ENCODE measurements at places on chromosomes 5 and 9.

GRCh38 chr5:142492781-142493281 lies 168.0 kb upstream of the SPRY4 start:
- DNase-seq: no peak

DNA sequence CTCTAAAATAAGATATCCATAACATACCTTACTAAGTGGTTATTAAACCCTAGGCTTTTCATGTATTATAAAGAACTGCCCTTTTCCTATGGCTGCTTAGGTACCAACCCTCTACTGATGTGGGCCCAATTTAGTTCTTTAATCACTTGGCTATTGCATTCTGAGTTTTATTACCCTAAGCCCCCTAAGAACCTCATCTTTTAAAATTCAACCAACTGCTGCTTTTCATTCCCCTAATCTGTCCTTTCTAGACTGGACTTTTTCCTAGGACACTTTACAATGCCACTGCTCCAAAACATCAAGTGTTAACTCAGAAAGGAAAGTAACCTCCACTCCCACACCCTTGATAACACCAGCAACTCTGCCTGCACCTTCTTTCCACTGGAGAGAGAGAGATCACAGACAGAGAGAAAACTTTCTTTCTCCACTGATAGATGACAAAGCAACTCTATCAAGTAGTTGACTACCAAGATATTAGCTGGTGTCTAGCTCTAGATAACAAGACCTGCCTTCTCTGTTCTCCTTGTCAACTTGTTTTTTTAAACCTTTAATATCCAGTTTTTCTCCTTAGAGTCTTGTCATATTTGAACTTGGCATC lies 27.3 kb downstream of the ELL2 start:
- DNase-seq: no peak

- DNase-seq: no peak
These were observed 334.9 kb downstream of the BNC2 start for GRCh38 chr9:16535555-16535954.

GRCh38 chr5:159864885-159865691 lies 51.2 kb upstream of the ADRA1B start:
- DNase-seq: no peak

- no peak for DNase-seq
These were observed 319.4 kb downstream of the TLR4 start for GRCh38 chr9:118023644-118024043.

GRCh38 chr5:161406880-161407279 lies 139.6 kb downstream of the GABRB2 start:
- no peak for DNase-seq

GRCh38 chr9:97474372-97474925 lies 27.0 kb upstream of the TMOD1 start:
- DNase-seq: no peak

- DNase-seq: no peak
These were observed 235.5 kb upstream of the ZNF608 start for GRCh38 chr5:124981901-124982300.

GRCh38 chr5:149995385-149996204 lies 4.9 kb downstream of the TIGD6 start:
- DNase-seq: no peak

- no peak for DNase-seq
These were observed 1.6 kb downstream of the ITK start for GRCh38 chr5:157182143-157182757.

- DNase-seq: no peak
These were observed 12.6 kb upstream of the KIF27 start for GRCh38 chr9:83933790-83934189.

DNA sequence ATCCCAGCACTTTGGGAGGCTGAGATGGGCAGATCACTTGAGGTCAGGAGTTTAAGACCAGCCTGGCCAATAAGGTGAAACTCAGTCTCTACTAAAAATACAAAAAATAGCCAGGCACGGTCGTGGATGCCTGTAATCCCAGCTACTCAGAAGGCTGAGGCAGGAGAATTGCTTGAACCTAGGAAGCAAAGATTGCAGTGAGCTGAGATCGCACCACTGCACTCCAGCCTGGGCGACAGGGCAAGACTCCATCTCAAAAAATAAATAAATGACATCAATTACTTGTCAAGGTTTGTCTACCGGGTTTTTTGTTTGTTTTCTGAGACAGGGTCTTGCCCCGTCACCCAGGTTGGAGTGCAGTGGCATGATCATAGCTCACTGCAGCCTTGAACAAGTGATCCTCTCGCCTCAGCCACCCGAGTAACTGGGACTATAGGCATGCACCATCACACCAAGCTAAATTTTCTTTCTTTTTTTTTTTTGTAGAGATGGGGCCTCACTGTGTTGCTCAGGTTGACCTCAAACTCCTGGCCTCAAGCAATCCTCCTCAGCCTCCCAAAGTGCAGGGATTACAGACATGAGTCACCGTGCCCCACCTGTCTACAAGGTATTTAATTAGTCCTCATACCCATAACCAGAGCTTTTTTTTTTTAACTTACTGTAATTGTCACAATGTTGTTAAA lies 64.9 kb downstream of the SUSD1 start:
- DNase-seq: no peak

DNA sequence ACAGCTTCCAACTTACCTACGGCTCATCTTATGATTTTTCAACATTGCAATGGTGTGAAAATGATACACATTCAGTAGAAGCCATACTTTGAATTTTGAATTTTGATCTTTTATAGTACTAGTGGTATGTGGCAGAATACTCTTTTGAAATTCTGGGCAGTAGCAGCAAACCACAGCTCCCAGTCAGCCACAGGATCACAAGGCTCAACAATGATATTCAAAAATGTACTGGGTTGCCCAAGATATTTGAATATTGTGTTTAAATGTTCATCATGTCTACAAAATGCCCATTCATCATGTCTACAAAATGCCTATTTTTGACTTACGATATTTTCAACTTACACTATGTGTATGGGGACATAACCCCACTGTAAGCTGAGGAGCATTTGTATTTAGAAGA lies 81.3 kb upstream of the PRR16 start:
- DNase-seq: no peak

GRCh38 chr5:128303593-128303992 lies 220.0 kb downstream of the SLC12A2 start:
- no peak for DNase-seq

DNA sequence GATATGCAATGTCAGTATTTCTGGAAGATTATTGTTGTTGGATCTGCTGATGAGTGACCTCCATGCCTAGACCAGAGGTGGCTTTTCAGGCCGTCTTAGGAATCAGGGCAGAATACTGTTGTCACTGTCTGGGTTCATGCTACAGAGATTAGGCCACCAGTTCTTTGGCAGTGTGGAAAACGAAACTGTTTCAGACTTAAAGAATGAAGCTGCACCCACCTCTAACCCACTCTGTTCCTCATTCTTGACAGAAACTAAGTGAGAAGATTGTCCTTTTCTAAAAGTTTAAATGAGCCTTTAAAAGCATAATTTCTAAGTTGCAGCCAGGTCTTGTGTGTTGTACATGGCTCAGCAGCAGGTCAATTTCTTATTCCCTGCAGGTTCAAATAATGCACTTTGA lies 444.3 kb downstream of the ENC1 start:
- no peak for DNase-seq

DNA sequence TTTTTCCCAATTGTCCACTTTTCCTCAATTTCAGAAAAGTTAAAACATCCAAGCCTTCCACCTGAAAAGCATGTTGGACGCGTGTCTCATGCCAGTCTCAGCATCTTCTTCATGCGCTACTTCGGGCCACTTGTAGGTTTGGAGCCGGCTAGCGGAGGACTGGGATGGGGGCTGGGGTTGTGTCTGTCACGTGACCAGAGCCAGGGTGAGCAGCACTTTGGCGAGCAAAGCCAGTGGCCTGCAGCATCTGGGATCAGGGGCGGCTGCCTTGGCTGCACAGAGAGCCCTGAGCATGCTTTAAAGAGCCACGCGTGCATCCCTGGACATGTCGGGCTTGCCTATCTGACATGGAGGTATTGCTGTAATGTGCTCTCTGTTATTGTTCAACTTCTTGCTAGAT lies 41.2 kb downstream of the SLC6A3 start:
- DNase-seq: peak; percentile 10

DNA sequence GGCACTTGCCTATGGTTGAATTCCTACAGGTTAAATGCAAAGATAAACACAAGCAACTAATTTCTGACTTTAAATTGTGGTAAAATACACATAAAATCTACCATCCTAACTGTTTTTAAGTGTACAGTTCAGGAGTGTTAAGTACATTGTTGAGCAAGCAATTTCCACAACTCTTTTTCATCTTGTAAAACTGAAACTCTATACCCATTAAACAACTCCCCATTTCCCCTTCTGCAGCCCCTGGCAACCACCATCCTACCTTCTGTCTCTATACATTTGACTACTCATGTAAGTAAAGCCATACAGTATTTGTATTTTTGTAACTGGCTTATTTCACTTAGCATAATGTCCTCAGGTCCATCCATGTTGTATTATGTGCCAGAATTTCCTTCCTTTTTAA lies 38.5 kb upstream of the STX17 start:
- no peak for DNase-seq

DNA sequence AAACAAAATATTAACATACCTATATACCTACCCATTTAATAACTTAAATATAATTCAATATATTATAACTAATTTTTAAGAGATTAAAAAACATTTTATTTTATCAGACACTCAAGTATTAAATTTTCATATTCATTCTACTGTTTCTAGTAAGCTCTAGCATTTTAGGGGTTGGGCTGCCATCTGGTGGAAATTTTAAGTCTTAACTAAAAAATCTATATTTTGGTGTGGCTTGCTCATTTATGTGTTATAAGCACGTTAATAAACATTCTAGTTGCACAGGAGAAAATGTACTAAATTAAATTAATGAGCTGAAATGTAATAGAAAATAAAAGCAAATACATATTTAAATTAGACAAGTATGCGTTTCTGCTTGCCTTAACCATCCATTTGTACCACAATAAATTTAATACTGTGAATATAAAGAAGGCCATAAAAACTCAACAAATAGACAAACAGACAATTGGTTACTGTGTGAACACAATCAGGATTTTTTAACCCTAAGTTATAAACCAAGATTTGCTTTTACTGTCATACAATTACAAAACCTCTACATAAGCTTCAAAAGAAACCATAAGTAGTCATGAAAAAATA lies 1728.3 kb upstream of the CDH9 start:
- DNase-seq: no peak

- DNase-seq: no peak
These were observed 35.2 kb downstream of the ARHGAP26 start for GRCh38 chr5:142805339-142805738.

- DNase-seq: no peak
These were observed 404.6 kb downstream of the CSNK1G3 start for GRCh38 chr5:123916345-123917121.

GRCh38 chr9:127983847-127984289 lies 3.1 kb upstream of the EEIG1 start:
- no peak for DNase-seq

- DNase-seq: peak; percentile 53
These were observed 1.3 kb downstream of the SH3RF2 start for GRCh38 chr5:145937432-145938250.

DNA sequence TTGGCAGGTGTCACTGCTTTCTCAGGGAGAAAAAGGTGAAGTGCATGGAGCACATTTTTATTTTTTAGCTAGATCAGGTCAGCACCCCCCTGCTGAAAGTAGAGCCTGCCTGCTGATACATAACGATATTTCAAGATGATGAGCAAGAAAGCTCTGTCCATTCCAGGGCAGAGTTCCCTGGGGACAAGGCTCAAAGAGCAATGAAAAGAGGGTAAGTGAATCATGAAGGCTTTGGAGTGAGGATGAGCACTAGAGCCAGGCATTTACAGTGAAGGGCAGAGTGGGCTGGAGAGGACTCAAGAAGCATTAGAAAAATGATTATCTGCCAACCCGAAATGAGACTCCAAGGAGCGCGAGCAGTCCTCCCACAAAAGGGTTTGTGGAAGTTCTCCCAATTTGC lies 345.7 kb downstream of the TLE4 start:
- no peak for DNase-seq

GRCh38 chr9:5626727-5627634 lies 1.9 kb upstream of the RIC1 start:
- no peak for DNase-seq

GRCh38 chr5:424301-425110 lies 18.5 kb upstream of the EXOC3 start:
- DNase-seq: no peak

GRCh38 chr5:445591-445990 lies 2.6 kb downstream of the EXOC3 start:
- DNase-seq: no peak

DNA sequence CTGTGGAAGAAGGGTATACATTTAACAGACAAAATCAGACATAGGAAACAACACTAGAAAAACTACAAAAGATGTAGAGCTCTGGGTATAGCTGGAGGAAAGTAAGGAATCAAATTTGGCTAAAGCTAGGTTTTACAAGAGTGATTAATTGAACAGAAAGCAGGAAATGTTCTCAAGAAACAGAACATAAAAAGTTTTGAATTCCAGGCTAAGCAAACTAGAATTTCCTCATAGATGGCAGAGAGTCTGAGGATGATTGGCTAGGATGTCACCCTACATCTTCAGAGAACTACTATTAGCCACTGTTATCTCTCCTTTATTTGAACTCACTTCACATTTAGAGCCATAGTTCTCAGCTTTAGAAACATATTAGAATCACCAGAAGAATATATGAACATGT lies 502.1 kb upstream of the PAPPA start:
- no peak for DNase-seq

GRCh38 chr5:66222455-66222854 lies 78.4 kb downstream of the SREK1 start:
- no peak for DNase-seq

GRCh38 chr5:80960531-80961375 lies 590 bp downstream of the RASGRF2 start:
- peak; percentile 52 for DNase-seq

DNA sequence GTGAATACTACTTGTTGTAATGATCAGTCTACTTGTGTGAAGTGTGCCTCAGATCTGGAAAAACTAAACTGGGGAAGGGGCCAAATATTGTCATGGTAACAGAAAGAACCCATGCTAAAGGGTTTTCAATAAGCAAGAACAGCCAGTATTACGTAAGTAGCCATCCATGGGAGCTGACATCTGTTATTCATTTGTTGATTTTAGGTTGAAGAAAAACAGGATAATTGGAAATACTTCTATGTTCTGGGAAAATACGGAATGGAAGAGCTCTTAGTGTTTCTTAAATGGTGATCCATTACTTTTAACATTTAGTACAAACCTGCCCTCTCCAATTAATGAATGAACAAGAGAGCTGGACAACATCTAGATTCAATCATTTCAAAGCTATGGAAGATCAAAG lies 485.8 kb downstream of the NTRK2 start:
- DNase-seq: no peak

DNA sequence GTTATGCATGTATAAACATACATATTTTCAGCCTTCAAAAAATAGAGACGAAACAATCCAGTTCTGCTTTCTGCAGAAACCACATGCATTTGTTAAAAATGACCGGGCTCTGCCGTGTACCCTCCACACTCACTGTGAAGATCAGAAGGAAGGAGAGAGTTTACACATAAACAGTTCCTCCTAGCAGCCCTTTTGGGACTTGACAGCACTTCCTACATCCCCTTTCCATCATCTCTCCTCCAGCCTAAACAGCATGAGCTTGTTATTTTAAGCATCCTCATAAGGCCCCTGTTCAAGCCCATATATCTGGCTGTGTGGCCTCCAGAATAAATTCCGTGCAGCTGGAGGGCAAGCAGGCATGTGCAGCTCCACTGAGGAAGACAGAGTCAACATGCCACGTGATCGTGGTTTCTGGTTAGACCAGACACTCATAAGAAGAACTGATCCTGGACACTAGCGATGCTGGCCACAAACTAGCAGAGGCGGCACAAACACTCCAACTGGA lies 42.2 kb downstream of the NIPAL4 start:
- no peak for DNase-seq

GRCh38 chr5:141094481-141095262 lies at the start of gene PCDHB2:
TSS of gene PCDHB2 (plus strand) at chr5:141094615. CDS start at chr5:141094791, 176 bp downstream.
- DNase-seq: no peak

Data from right lobe of liver (tissue), 6 donors.